Umbilical cord (tissue), 2 donors: ENCODE measurements at places on chromosomes 11 and 22. TPM values are rescaled to one million over a fixed set of nuclear protein-coding genes. Genes with fewer than 3 reads are reported as not detected.

DNA sequence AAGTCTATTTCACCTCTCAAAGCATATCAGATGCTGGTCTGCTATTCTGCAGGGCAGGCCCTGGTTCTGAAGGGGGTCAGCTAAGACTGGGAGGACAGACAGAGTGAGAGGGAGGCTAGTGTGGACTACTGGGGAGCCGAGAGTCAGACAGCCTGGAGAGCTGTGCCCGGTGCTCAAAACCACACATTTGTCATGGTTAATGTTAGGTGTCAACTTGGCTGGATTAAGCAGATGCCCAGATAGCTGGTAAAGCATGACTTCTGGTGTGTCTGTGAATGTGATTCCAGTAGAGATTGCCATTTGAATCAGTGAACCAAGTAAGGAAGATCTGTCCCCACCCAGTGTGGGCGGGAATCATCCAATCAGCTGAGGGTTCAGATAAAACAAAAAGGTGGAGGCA is 102.6 kb downstream of the SNX19 start:
- DNase-seq = no peak

DNA sequence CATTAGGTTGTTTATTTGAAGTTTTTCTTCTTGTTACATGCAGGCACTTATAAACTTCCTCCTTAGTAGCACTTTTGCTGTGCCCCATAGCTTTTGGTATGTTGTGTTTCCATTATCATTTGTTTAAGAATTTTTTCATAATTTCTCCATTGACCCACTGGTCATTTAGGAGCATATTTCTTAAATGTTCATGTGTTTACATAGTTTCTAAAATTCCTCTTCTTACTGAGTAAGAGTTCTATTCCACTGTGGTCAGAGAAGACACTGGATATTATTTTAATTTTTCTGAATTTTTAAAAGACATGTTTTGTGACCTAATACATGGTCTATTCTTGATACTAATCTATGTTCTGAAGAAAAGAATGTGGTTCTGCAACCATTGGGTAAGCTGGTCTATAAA is 333.0 kb downstream of the DDX10 start:
- no peak for DNase-seq

The TRABD gene
- 20.5 TPM for total RNA-seq

- peak; percentile 58 for DNase-seq
These were observed 5.1 kb downstream of the PDXP start for GRCh38 chr22:37663521-37664140.

- DNase-seq = no peak
These were observed 27.9 kb downstream of the ARRB1 start for GRCh38 chr11:75323609-75324008.

The MS4A7 gene
- 14.9 TPM for total RNA-seq
